Thymus (tissue), 14 donors: ENCODE measurements at places on chromosomes 2 and 18.

GRCh38 chr2:18546567-18546966 is 13.9 kb downstream of the RDH14 start:
- peak; percentile 17 for DNase-seq

- no peak for DNase-seq
Measured at GRCh38 chr2:172091000-172091641, 5.8 kb downstream of the DLX1 start.

GRCh38 chr2:85501248-85501647 is 37.7 kb upstream of the MAT2A start:
- no peak for DNase-seq

GRCh38 chr2:205166745-205167144 is 515.6 kb upstream of the NRP2 start:
- DNase-seq = no peak

GRCh38 chr18:2114289-2114688 is 457.0 kb downstream of the METTL4 start:
- no peak for DNase-seq

DNA sequence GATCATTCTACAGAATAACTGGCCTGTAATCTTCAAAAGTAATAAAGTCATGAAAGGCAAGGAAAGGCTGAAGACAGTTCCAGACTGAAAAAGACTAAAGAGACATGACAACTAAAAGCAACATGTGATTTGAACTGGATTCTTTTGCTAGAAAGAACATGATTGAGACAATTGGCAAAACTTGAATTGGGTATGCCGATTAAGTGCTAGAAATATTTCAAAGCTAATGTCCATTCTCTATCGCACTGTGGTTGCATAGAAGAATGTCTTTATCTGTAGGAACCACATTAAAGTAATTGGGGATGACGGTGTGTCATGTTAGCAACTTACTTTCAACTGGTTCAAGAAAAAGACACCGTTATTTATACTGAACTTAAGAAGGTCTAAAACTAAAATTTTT is 98.5 kb downstream of the EXOC6B start:
- DNase-seq = no peak

- DNase-seq = no peak
Measured at GRCh38 chr2:34486965-34487364, 887.9 kb upstream of the FAM98A start.

GRCh38 chr2:239443666-239444567 is 43.1 kb upstream of the HDAC4 start:
- no peak for DNase-seq

DNA sequence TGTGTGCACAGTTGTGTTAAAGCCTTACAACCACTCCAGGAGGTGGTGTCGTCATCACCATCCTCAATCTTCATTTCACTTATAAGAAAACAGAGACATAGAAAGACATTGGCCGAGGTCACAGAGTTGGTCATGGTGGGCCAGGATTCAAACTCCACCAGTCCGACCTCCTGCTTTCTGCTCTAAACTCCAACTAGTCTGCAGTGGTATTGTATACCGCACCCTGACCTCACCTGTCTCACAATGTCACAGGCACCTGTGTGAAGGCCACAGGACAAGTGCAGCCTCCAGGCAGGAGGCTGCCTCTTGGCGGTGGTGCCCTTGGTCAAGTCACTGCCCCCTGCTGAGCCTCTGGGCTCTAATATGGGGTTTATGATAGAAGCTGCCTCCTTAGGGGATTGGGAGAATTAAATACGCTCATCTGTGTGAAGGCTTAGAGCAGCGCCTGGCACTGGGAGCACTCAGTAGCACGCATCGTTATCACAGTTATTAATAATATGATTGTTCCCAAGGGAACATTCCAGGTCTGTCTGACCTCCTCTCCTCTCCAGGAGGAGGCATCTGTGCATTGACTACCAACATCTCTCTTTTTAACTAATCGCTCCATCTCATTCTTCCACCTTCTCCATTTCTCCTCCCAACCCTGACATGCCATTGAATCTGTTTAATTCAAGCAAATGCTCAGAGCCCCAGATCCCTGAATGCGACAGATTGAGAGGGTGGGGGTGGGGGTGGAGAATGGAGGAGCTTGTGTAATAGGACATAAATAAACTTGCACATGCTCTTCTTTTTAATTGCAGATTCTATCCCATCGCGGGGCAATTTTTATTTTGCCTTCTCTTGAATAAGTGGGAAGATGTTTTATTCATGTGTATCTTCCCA is 112.7 kb downstream of the MCFD2 start:
- DNase-seq = no peak

DNA sequence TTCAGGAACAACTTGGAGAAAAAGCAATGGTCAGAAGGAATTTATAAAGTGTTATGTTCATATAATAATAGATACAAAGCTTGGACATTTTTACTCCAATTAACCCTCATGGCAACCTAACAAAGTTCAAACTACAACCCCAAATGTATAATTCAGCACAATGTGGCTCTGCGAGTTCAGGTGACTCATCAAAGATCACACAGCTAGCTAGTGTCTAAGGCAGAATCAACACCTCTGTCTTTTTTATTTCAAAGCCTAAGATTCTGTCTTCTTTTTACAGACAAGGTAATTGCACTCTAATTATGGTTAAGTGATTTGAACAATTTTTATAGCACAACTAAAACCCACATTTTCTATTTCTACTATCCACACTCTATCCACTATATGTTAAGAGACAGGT is 90.5 kb downstream of the CHST9 start:
- no peak for DNase-seq

GRCh38 chr2:237700512-237701032 is 73.2 kb downstream of the LRRFIP1 start:
- DNase-seq = no peak

- no peak for DNase-seq
Measured at GRCh38 chr18:11322006-11322405, 172.6 kb upstream of the PIEZO2 start.

GRCh38 chr2:207041279-207041678 is 102.0 kb downstream of the CPO start:
- no peak for DNase-seq

DNA sequence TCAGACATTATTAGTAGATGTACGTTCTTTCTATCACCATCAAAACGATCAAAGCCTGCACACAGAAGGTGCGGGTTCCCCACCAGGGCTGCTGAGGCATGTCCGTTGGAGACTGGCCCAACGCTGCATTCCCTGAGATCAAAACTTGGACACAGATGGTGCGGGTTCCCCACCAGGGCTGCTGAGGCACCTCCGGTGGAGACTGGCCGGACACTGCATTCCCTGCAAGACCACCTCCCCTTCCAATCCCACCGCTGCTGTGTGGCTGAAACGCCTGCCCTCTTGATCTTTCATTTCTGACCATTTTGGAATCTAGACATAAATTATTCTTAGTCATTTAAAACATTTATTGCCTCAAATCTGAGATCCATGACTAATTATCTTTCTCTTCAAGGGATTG is 254.2 kb upstream of the SALL3 start:
- no peak for DNase-seq

DNA sequence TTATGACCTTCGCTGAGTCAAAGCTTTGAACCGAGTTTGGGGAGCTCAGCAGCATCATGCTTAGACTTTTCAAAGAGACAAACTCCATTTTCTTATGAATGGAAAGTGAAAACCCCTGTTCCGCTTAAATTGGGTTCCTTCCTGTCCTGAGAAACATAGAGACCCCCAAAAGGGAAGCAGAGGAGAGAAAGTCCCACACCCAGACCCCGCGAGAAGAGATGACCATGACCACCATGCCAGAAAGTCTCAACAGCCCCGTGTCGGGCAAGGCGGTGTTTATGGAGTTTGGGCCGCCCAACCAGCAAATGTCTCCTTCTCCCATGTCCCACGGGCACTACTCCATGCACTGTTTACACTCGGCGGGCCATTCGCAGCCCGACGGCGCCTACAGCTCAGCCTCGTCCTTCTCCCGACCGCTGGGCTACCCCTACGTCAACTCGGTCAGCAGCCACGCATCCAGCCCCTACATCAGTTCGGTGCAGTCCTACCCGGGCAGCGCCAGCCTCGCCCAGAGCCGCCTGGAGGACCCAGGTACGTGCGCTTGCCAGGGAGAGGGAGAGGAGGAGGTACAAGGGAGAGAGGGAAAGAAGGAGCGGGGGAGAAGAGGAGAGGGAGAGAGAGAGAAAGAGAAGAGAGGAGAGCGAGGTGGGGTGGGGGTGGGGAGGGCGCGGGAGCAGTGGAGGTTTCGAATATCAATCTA is at the start of gene DLX1:
DLX1 (plus strand) TSS at position 48 of the 700 bp plus-strand sequence; CDS start at position 219, 171 bp downstream.
- DNase-seq = no peak

DNA sequence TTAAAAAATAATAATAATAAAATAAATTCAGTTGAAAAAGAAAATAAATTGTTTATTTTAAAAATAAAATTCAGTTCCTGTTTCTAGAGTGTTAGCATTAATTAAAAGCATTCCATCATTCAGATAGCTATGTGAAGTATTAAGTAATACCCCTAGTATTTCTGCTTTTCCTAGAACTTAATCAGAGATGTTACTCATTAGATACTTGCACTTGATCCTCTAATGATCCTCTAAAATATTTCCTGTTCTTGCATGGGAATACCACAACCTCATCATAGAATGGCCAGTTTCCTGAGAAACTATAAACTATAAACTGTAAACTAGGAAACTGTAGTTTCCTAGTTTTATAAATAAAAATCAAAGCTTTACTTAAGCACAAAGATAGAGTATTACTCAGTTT is 11.1 kb upstream of the CNNM3 start:
- DNase-seq = no peak

- no peak for DNase-seq
Measured at GRCh38 chr2:6526093-6526824, 339.4 kb downstream of the CMPK2 start.

DNA sequence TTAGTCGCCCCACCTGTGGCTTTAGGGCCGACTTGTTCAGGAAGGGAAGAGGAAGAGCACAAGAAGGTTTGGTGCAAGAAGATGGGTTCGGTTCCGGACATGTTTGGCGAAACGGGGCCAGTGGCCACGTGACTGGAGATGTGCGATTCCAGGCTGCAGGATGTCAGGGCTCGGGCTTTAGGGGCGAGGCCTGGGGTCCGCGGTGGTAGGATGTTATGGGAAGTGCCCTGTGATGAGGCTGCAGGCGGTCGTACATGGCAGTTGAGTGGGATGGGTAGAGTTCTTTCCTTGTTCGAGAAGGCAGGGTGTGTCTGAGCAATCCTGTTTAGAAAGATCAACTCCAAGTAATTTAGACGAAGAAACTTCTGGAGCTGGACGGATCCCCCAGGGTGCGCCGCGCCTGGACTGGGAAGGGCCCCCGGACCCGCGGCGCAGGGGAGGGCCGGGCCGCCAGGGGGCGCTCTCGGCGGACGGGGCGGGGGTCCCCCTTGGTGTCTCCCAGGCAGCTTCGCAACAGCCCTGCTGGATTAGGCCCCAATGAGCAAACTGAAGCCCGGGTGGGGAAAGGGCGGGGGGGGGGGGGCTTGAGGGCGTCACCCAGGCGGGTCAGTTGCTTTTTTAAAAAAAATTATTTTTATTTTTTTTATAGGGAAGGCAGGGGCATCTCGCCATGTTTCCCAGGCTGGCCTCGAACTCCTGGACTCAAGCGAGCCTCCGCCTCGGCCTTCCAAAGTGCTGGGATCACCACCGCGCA is 17.2 kb upstream of the SDC1 start:
- no peak for DNase-seq

GRCh38 chr2:45809205-45809604 is 157.7 kb downstream of the PRKCE start:
- no peak for DNase-seq

- DNase-seq = no peak
Measured at GRCh38 chr2:84919885-84920580, 14.6 kb downstream of the TMSB10 start.
